Right hindlimb (tissue), 1 donor: ENCODE measurements at places on chromosomes 4 and X.

DNA sequence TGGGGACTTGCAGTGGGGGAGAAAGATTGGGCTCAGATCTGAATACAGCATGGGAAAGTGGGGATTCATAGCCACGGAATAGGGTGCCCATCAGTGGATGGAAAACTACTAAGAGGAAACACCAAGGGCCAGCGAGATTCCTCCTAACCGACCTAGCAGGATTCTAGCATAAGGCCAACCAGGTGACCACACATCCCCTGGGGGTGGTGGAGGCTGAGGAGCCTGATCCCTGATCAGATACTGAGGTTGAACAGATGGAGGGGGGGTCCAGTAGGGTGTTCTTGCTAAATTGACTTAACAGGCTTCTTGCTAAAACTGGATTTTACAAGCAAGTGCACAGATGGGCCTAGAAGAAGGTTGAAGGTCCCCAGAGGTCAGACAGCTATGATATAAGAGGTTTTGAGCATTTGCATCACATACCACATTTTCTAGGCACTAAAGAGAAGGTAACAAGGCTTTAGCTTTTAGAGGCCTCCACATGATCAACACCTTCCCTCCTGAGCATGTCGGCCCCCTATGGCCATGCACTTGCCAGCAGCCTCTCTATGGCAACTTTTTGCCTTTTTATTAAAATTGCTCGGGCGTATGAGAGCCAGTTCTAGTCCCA, 69.1 kb upstream of the PUDP start:
- DNase-seq, result no peak

GRCh38 chr4:110372485-110372884, 103.5 kb upstream of the ENPEP start:
- DNase-seq, result no peak

- DNase-seq, result no peak
Observed at GRCh38 chrX:86171366-86171765, 23.1 kb downstream of the DACH2 start.

DNA sequence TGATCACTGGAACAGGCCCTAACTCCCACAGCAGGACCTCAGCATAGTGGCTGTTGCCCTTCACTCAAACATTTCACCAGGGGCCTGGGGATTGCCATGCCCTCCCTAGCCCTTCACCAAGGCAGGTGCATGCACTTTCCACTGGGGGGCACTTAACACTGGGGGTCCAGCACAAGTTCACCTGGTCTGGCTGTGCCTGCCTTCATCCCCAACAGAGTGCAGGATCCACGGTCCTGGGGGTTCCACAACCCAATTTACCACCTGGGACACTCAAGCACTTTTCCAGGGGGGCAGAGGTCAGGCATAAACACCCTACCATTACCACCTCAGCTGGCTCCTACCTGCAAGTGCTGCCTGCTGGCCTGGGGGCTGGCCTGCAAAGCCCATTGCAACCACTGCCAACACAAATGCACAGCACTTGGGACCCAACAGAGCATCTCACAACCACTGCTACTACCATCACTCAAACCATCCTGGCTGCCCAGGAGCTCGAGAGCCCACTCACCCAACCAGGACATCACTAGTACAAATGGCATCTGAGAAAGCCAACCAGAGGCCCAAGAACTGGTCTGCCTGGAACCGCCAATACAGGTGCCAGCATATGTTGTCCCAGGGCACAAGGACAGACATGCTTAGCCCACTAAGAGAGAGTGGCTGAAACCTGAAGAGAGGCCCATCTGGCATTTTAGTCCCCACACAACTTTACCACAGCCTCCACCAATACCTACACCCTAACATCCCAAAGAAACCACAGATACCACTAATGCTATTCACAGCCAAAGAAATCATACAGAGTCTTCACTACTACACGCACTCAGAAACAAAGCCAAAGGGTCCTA, 43.1 kb downstream of the NAT8L start:
- DNase-seq, result no peak

GRCh38 chrX:14220386-14220944, 190.8 kb upstream of the GEMIN8 start:
- DNase-seq, result no peak

DNA sequence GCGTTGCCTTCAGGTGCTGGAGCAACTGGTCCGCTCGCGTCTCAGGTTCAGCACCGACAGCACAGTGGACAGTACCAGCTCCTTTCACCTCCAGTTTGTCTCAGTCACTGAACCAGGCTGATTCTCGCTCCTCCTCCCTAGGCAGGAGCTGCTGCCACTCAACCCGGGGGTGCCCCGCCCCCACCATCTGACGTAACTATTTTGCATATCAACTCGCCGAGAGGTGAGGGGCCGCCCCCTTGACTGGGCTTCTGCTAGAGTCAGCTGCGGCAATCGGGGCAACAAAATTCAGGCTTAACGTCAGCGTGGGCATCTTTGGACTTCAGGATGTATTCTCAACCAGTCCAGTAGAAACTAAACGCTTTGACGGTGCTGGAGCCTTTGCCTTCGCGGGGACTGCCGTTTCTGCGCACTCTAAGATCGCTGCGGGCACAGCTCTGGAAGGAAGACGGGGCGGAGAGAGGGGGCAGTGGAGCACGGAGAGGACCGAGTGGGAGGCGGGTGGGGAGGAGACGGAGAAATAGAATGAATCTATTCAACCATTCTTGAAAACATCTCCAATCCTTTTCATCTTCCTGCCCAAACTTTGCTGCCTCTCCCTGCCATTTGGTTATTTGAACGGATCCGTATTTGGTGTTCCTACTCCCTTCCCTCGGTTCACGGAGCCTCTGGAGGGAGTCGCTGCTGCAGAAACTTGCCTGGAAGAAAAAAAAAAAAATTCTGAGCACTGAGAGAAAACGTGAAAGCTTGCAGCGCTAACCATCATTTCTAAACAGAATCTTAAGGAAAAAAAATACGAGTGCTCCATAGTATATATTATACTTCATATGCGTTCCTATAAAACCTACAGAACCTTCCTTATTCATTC, at the start of gene FSTL5:
Gene FSTL5, minus strand, starts transcription at position 109 of the 868 bp plus-strand sequence. CDS start 52,604 bp downstream, outside the sequence.
- DNase-seq, result peak; percentile 91

DNA sequence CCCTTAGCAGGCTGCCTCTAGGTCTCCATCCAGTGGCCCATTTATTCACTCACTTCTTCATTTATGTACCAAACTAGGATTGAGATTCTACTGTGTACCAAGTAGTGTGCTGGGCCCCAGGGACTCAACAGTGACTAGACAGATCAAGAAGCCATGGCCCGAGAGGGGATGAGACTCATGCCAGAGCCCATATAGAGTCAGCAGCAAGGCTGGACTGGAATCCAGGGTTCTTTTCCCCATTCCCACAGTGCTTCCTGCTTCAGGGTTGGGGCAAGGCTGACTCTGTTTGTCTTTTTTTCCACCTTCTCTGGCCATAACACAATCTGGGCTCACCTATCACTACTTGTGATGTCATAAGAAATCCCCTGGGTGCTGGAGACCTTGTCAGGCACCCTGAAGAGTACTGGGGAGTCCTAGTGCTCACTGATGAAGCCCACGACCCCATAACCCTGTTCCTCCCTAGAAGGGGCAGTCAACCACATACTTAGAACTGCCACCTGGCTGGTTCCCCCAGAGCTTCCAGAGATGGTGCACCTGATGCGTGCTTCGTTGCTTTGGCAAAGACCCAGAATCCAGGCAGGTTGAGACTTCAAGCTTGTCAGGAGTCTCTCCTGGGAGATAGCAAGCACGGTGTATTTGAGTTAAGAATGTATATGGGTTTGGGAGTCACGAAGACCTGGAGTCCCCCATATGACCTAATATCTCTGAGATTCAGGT, 6.2 kb downstream of the RTL5 start:
- DNase-seq, result no peak

GRCh38 chr4:66193487-66193886, 523.2 kb upstream of the EPHA5 start:
- DNase-seq, result no peak

DNA sequence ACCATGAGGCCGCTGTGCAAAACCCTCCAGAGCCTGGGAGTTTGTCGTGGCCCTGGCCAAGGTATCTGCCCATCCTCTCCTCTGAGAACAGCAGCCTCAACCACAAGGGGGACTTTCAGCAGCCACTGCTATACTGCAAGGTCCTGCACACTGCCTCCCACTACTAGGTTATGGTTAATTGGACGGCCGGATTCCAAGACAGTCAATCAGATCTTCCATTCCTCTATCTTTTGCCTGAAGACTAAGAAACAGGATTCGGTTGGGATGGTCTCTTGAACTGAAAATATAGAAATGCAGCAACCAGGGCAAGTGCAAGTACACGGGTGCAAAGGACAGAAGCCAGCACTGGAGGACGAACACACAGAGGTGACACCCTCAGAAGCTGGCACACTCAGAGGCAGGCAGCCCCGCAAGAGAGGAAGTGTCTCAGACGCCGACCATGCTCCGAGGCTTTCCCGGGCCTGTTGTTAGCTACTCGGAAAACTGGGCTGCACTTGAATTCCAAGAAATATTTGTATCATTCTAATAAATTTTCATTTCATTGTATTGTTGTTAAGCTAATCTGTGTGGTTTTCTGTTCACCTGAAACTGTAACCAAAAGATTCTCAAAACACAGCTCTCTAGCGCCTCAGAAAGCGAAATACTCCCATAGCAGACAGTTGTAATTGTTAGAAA, 63.3 kb downstream of the AFAP1 start:
- DNase-seq, result no peak

- no peak for DNase-seq
Observed at GRCh38 chr4:1080961-1081688, 32.2 kb downstream of the RNF212 start.

- no peak for DNase-seq
Observed at GRCh38 chrX:13798184-13798583, 18.7 kb downstream of the GPM6B start.

DNA sequence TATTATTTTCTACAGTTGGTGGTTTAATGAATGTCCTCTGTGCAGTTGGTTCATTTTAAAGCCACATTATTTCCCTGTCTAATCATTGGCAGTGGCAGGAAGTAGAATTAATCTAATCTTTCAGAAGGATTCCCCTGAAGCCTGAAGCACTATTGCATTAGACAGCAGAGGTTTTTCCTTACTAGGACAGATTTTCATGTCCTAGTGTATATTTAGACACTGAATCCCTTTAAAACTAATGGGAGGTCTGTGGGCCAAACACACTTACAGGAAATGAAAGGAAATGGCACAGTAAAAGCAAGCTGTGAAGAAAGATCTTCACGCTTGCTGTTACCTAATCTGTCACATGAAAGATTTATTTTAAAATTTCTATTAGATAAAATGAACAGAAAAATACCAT, 165.2 kb downstream of the SLC39A8 start:
- DNase-seq, result no peak
